ENCODE measurements at places on chromosomes 12 and 14. TPM values are rescaled to one million over a fixed set of nuclear protein-coding genes. Genes with fewer than 3 reads are reported as not detected.

DNA sequence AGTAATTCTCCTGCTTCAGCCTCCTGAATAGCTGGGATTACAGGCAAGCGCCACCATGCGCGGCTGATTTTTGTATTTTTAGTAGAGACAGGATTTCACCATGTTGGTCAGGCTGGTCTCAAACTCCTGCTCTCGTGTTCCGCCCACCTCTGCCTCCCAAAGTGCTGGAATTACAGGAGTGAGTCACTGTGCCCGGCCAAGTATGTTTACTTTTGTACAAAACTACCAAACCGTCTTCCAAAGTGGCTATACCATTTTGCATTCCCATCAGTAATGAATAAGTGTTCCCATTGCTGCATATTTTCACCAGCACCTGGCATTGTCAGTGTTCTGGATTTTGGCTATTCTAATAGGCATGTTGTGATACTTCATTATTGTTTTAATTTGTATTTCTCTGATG, 8.4 kb upstream of the KRT6A start:
- no peak for DNase-seq

SDR9C7 gene
- not detected for polyA plus RNA-seq

ADAM21 gene
- polyA plus RNA-seq = 0.28 TPM

KRT5 gene
- polyA plus RNA-seq = not detected

GRCh38 chr12:53651737-53652136, 24.1 kb downstream of the ATP5MC2 start:
- no peak for DNase-seq

DNA sequence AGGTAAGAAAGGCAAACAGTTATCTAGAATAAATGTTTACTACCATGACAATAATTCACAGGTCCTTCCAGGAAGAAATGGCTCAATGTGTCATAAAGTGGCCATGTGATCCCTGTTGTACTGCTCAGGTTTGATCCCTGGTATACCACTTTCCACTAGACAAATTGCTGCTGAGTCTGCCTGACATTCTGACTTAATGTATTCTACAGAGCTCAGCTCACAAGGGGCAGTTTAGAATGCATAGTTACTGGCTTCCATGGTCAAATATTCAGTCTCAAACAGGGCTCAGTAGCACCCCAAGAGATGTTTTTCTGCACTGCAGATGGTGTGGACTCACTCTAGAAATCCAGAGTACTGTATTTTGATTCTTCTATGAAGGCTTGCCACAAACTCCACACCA, 21.8 kb downstream of the TSHR start:
- no peak for DNase-seq

GPR84 gene
- polyA plus RNA-seq = not detected

IFI27 gene
- 356 TPM for polyA plus RNA-seq

- DNase-seq = no peak
These were observed 142.1 kb downstream of the MED13L start for GRCh38 chr12:116135209-116135930.

RFLNA gene
- 0.82 TPM for polyA plus RNA-seq

- DNase-seq = no peak
These were observed 6.7 kb downstream of the EIF4B start for GRCh38 chr12:53012928-53013327.

DNA sequence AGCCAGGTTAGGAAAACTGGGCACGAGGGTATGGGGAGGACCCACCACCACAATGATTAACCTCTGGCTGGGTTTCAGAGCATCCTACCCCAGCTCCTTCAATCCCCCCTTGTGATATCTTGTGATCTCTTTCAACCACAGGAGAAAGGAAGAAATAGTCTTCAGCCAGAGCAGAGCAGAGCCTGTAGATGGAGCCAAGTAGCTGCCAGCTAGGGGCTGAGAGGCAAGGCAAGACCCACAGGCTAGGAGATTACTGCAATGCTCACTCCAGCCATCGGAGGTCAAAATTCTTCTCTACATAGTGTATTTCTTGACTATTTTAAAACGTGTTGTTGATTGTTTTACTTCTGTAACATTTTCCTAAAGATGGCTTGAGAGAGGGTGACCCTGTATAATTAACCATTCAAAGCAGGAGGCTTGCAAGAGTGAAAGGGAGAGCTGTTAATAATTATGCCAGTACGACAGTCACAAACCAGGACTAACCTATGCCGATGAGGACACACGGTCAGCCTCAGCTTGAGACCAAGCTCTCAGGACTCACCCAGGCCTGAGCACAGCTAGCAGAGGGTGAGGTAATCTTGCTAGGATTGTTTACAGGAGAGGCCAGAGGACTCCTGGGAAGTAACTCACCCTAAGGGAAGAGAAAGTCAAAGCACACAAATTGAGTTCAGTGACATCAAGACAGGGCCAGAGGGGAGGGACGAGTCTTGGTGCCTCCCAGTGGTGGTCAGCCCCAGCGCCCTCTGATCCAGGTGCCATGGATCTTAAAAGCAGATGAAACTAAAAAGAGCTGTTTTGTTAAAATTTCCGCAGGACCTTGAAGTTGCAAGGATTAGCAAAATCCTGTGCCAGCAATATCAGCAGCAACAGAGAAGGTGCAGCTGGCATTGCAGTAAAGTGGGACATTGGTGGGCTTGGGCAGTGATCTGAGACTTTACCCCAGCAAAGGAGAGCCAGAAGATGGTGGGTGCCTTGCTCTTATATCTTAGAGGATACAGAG, 29.8 kb upstream of the CDKN3 start:
- DNase-seq = peak; percentile 62

- DNase-seq = no peak
These were observed 53.8 kb upstream of the GSC start for GRCh38 chr14:94823556-94824341.

DNA sequence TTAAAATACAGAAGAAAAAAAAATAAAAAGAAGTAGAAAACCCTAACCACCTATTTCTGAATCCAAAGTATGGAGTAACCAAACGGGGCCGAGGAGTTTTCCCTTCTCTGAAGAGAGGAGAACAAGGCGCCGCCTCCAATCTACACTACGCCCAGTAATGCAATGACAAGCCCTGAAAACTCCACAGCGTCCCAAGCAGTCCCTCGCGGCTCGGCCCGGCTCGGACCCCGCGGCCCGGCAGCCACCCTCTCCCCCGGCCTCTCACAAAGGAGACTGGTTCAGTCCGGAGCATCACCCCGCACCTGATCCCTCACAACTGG, 371 bp downstream of the CHD8 start:
- DNase-seq = no peak

DNA sequence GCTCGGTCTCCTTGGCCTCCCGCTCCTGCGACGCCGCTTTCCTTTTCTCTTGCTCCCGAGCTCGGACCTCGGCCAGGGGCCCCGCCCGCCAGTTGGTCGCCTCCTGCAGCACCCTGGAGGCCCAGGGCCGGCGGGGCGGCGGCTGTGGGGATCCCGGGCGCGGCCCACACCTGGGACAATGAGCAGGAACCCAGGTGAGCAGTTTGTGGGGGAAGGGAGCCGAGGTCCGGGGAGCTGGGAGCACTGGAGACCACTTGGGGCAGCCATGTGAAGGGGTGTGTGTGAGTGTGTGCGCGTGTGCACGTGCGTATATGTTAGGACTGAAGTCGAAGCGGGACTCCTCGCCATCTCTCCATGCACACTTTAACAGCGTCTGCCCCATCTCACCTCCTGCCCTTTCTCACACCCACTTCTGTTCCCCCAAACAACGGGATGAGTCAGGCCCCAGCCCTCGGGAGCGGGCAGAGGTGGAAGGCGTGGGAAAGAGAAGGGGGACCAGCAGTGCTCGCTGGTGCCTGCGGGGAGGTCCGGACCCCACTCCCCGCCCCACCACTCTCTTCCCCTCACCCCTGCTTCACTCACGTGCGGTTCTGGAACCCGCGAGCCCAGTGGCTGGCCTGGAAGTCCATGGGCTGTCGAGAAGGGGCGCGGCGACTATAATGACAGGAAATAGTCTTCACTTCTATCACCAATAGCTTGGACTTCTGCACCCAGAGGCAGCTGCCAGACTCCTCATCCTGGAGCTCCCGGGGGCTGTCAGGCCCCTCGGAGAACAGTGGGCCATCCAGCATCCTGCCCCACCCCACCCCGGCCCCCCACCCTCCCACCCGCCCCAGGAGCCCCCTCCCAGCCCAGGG, 450 bp downstream of the DDN start:
- DNase-seq = peak; percentile 70

DNA sequence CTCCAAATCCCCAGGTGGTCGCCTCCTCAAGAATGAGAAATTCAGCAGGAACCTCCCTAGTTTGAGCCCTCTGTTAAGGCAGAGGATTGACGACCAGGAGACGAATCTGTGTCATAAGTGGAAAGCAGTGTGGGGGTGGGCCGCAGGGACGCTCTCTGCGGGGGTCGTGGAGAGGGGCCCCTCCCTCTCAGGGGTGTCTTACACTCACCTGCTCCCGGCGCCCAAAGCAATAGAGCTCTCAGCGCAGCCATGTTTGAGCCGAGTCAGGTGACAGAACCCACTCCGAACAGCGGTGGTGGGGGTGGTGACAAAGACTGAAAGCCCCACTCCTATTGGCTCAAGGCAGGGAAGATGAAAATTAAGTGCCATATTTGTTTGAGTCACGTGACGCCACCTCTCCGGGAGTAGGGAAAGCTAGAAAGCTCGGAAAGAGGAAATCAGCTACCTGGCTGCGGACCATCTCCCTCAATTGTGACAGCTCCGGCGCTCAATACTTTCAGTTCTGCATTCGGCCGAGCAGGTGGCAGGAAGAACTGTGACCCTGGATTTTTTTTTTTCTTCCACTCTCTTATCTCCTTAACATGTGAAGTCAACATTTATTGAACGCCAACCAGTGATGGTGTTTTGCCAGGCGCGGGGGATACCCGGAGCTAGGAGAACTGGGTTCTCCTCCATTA, at the start of gene ZFYVE26:
TSS of gene ZFYVE26 (minus strand) at position 265 of the 677 bp plus-strand sequence. CDS start 627 bp downstream, outside the sequence.
- DNase-seq = peak; percentile 96

LMO3 gene
- 4.6 TPM for polyA plus RNA-seq

GRCh38 chr14:60183741-60184140, 18.5 kb upstream of the DHRS7 start:
- DNase-seq = no peak

- no peak for DNase-seq
These were observed 80.9 kb downstream of the SYNE2 start for GRCh38 chr14:63933711-63934110.

DNA sequence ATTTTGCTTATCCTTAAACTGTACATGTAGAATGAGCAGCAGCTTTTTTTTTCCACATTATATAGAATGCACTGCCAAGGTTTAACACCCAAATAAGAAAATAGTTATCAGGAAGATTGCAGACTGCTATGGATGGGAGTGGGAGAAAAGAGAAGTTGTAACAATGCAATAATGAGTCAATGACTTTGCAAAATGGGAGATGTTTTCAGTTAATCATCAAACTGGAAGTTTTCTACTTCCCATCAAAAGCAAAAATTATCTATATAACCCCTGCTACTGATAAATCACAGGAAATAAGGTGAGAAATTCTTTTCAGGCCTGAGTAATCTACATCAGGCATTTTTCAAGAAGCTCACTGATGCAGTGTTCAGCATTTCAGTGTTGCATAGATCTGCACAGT, 309.1 kb downstream of the GXYLT1 start:
- no peak for DNase-seq

RNASE7 gene
- polyA plus RNA-seq = not detected

GRCh38 chr12:1281683-1282366, 290.8 kb downstream of the ERC1 start:
- DNase-seq = no peak

DNA sequence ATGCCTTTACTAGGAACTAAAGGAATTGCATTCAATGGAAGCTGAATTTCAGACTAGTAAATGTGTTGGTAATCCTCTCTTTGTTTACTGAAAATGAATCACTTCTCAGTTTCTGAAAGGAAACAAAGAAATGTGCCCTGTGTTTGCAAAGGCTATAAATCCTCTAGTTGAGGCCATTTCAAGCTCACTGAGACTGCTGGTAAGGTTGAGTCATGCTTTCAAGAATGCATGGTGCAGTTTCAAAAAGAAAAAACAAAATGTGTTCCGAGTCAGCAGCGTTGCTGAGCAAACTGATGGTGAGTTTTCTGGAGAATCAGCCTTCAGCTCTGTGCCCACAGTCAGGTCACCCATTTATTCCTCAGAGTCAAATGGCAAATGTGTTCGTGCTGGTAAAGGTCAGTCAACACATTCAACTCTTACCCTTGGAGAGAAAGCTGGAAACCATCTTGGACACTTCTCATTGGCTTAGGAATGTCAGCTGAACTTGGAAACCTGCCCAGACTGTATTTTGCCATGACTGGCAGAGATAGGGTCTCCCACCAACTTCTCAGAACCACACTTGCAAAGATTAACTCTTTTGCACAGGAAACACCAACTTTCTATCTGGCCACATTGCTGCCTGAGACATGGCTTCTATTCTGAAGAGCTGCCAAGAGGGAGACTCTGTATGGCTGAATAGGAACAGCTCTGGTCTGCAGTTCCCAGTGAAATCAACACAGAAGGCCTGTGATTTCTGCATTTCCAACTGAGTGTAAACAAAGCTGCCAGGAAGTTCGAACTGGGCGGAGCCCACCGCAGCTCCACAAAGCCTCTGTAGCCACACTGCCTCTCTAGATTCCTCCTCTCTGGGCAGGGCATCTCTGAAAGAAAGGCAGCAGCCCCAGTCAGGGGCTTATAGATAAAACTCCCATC, 484.4 kb downstream of the ATP23 start:
- DNase-seq = no peak

KRT79 gene
- not detected for polyA plus RNA-seq

Measured in kidney (tissue), 22 donors.